ENCODE measurements at places on chromosomes 3 and 15.

DNA sequence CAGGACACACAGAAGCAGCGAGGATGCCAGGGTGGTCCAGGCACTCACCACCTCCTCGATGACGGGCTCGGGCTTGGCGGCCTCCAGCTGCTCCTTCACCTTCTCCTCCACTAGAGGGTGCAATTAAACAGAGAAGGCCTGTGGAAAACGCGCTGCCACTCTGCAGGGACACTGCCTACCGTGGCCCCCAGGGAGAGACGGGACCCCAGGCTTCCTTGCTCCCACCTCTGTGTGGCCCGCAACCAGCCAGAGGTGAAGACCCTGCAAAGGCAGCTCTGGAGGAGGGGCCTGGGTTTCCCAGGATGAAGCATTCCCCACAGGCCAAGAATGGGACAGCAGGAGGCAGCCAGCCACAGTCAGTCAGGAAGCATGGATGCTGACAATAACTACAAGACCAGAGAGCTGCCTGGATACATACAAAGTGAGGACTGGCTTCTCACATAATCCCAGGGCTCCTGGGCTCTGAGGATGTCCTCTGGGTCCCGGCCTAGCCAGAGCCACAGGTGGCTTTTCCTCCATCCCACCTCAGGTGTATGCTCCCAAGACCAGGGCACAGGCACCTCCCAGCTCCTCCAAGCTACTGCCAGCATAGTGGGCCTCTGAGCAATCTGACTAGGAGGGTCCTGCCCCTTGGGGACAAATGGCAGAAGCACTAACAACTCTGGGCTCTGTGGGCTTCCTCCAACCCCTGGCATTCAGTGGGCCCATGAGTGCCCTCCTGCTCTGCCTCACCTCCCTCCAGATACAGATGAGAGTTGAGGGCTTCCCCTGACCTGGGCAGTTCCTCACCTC, 46.2 kb downstream of the PTH1R start:
- DNase-seq: peak; percentile 41

DNA sequence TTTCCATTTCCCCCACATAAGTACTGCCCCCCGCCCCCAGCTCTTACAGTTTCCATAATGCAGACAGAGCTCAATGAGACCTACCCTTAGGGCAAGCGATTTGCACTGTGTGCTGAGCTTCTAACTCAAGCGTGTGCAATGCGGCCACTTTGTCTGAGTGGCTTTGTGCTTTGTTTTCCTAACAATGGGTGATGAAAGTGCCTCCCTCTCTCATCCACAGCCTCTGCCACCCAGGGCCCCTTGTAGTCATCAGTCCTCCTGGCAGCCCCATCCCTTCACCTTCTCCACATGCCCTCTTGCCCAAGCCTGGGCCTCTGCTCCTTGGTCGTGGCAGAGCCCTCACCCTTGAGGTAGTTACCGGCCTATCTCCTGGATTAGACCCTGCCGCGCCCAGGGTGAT, 17.2 kb downstream of the DAPK2 start:
- no peak for DNase-seq

DNA sequence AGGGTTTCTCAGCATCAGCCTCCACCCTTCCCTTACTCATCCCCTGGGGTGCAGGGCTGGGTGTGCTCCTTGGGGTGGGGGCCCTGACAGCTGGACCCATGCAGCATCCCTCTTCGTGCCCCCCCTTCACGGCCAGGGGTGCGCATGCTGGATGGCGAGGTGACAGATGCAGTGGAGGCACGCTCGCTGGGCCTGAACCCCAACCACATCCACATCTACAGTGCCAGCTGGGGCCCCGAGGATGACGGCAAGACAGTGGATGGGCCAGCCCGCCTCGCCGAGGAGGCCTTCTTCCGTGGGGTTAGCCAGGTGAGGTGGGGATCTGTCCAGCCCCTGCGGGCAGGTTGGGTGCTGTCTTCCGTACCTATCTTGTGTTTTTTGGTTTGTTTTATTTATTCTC, 6.3 kb upstream of the FES start:
- no peak for DNase-seq

GRCh38 chr3:196971094-196971698, 2.6 kb upstream of the PIGZ start:
- DNase-seq: no peak

- DNase-seq: peak; percentile 78
These were observed 42.8 kb upstream of the RAF1 start for GRCh38 chr3:12706504-12707253.

DNA sequence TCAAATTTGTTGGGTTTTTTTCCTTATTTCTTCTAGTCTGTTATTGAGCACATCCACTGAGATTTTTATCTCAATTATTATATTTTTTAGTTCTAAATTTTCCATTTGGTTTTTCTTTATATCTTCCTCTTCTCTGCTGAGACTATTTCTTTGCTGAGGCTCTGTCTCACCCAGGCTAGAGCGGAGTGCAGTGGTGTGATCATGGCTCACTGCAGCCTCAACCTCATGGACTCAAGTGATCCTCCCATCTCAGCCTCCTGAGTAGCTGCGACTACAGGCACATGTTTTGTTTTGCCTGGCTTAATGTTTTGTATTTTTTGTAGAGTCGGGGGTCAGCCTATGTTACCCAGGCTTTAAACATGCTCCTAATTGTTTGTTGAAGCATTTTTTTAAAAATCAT, 10.2 kb downstream of the CTDSPL start:
- no peak for DNase-seq

DNA sequence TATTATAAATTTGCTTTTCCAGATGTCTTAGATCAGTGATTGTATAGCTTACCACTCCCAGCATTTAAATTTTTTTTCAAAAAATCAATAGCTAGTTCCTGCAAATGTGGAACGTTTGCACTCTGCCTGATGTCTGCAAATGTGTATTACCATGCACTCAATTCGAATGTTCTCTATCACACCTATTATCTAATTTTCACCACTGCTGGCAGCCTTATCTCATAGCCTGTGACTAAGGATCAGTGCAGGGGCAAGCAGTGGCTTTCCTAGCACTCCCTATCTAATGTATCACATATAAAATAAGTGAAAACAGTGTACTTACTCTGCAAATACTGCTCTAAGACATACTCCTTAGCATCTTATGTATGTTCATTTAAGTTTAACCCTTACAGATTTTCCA, 196.3 kb upstream of the PLSCR5 start:
- no peak for DNase-seq

- DNase-seq: no peak
These were observed 25.6 kb downstream of the IQCB1 start for GRCh38 chr3:121809249-121809648.

GRCh38 chr15:85112997-85113396, 131.3 kb downstream of the PDE8A start:
- DNase-seq: no peak

DNA sequence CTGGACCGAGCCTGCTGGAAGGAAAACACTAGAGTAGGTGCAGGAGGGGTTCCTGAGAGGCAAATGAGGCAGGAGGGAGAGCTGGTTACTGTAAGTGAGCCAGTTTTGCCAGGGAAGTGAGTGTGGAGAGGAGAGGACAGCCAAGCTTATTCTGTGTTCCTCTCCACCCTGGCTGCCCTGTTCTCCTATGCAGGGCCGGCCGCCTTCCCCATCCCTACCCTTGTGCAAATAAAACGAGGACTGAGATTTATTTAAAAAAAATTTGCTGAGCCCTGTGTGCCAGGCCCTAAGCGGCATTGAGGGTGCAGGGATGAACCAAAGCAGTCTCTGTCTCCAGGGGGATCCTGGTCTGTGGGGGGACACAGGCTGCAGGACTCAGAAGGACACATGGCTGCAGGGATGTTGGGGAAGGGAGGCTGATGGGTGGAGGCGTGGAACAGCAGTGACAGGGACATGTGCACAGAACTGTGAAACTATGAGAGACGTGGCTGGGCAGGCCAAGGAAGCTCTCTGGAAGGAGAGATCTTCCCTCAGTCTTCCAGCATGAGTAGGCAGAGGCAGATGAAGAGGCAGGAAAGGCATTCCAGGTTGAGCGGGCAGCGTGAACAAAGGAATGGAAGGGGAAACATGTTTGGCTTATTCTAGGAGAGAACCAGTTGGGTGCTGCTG, 12.1 kb downstream of the CORO2B start:
- DNase-seq: no peak

- no peak for DNase-seq
These were observed 18.6 kb downstream of the TMEM266 start for GRCh38 chr15:76078285-76078877.

GRCh38 chr3:150917951-150918350, 12.7 kb upstream of the MINDY4B start:
- no peak for DNase-seq

GRCh38 chr3:41716471-41716870, 245.4 kb downstream of the ULK4 start:
- peak; percentile 47 for DNase-seq

- DNase-seq: peak; percentile 24
These were observed 40.3 kb downstream of the EIF4E3 start for GRCh38 chr3:71684757-71685386.

DNA sequence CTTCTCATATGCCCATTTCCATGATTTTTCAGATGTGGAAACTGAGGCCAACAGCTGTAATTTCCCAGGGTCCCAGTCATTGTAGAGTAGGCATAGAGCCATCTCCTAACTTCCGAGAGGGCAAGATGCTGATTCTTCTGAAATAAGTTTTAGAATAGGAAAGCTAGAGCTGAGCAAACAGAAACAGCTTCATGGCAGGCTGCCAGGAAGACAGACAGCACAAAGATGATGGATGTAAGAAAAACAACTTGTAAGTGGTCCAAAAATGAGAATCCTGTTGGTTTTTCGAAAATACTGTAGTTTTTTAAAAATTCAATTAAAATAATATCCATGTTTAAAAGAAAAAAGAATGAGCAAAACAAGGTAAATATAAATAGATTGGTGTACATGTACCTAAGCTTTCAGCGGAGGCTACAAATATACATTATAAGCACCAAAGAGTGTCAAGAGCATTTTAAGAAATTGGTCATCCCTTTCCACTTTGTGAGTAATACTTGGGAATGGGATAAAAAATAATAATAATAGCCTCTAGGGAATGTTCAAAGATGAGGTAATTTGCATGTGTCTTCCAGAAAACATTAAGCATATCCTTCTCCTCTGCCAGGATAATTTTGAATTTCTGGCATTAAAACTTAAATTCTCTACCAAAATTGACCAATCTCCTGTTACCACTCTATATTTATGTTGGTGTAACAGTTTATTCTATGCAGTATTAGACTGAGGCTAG, 406.6 kb downstream of the MECOM start:
- DNase-seq: no peak

GRCh38 chr15:91981821-91982800, 128.6 kb downstream of the SLCO3A1 start:
- DNase-seq: no peak

DNA sequence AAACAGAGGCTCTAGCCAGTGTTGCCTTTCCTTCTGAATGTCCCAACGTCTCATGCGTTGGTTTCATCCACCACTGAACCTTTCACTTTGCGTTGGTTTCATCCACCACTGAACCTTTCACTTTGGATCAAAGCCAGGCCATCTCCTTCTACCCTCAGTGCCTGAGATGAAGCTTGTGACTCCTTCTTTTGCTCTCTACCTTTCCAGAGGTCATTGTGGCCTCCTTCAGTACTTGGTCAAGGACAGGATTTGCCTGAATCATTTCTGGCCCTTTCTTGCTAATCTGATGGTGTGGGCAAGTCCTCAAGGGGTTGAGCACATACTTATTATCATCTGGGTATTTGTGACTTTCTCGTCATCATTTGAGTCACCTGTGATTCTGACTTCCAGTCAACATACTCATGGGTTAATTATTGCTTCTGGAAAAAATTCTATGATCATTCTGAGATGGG, 50.0 kb downstream of the SELENOT start:
- DNase-seq: no peak

DNA sequence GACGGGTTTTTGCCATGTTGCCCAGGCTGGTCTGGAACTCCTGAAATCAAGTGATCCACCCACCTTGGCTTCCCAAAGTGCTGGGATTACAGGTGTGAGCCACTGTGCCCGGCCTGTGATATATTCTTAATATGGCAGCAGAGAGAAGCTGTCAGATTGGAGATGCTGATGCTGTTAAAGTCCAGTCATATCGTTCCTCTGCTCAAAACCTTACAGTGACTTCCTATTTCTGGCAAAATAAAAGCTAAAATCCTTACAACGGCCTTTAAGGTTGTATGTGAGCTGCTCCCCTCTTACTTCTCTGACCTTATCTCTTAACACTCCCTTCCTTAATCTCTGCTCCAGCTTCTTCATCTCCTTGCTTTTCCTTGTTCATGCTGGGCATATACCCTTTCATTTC, 26.6 kb upstream of the MGA start:
- DNase-seq: no peak

GRCh38 chr15:63041974-63042876, at the start of gene TPM1:
TPM1 (plus strand) TSS chr15:63042747; CDS start chr15:63042830, 83 bp downstream.
- peak; percentile 91 for DNase-seq

- DNase-seq: no peak
These were observed 46.1 kb downstream of the CMTM6 start for GRCh38 chr3:32456429-32457130.

GRCh38 chr3:77513542-77513941, 473.6 kb downstream of the ROBO2 start:
- no peak for DNase-seq

- DNase-seq: peak; percentile 72
These were observed 30.9 kb downstream of the DAG1 start for GRCh38 chr3:49500732-49501609.

- no peak for DNase-seq
These were observed 13.9 kb upstream of the ZBBX start for GRCh38 chr3:167394003-167394402.

DNA sequence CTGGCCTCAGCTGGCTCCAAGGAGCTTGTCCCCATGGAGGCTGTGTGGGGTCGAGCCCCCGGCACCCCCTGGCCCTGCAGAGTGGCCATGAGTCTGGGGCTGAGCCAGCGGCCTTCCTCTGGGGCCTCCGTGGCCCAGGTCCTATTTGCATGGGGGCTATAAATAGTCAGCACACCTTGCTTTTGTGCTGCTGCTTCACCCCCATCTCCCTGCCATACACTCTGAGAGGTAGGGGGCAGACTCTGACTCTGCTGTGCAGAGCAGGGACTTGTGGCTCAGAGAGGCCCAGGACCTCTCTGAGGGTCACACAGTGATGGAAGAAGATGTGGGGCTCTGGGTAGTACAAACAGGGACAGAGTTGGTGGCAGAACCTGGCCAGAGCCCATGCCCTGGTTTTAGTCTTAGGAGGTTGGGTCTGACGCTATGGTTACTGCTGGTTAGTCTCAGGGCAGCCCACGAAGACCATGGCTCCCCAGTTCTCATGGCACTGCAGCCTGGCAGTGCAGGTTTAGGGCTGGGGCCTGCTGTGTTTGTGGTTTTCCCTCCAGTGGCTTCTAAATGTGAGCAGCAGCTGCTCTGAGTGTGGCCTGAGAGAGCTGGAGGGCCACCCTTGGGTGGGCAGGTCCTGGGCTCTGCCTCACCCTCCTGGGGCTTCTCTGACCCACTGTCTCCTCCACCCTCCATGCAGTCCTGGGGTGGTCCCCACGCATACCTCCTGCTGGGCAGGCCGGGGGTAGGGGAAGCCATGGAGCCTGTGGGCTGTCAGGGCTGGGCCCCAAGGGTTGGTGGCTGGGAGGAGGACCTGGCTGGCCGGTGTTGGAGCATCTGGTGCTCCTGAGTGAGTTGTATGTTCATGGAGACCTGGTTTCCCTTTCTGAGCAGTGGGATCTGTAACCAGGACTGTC, 13.6 kb downstream of the PRKCD start:
- DNase-seq: no peak

Measured in ACHN (cell line).